ENCODE measurements at places on chromosomes 7 and 10.

GRCh38 chr7:25347360-25348066 lies 119.2 kb upstream of the NPVF start:
- no peak for DNase-seq

GRCh38 chr10:76082956-76083355 lies 651.5 kb downstream of the LRMDA start:
- DNase-seq: no peak

DNA sequence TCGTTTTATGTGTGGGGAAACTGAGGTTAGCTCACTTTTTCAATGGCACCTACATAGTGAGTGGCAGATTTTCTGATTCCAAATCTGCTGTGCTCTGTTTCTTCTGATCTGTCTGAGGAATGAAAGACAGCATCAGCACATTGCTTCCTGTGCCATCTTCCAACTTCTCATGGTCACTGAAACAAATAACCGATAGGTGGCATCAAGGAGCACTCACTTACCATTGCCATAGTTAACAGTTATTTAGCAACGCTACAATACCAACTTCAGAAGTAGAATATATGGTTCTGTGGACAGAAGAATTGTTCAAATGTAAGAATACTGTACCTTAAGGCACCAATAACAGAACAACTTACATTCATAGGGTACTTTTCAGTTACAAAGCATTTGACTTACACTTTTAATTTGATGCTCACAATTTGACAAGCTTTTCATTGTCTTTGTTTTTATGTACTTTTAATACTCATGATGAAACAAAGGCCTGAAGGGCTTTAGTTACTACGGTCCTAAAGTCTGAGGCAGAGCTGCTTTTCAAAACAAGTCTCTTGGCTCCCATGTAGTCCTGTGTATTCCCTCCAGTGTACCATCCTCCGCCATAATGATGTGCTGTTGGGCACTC lies 228.9 kb upstream of the TCF7L2 start:
- DNase-seq: no peak

- no peak for DNase-seq
Measured at GRCh38 chr7:157274991-157275427, 61.8 kb upstream of the DNAJB6 start.

- DNase-seq: no peak
Measured at GRCh38 chr10:93926613-93927012, 32.8 kb downstream of the SLC35G1 start.

- DNase-seq: no peak
Measured at GRCh38 chr10:120423431-120424197, 33.4 kb upstream of the PLPP4 start.

DNA sequence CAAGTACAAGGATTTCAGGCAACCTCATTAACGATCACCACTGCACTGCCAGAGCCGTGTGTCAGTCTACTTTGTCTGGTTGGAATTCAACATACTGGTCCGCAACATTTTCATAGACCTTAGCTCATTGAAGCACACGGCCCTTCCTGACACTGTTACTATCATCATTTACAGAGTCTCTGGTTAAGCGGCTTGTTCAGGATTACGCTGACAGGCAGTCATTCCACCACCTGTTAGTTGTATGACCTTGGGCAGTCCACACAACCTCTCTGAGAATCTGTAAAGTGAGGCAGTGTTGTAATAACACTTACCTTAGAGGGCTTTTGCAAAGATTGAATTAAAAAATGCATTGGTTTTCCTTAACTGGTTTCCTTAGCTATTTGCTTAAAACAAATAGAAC lies 112.6 kb downstream of the AOAH start:
- DNase-seq: no peak

DNA sequence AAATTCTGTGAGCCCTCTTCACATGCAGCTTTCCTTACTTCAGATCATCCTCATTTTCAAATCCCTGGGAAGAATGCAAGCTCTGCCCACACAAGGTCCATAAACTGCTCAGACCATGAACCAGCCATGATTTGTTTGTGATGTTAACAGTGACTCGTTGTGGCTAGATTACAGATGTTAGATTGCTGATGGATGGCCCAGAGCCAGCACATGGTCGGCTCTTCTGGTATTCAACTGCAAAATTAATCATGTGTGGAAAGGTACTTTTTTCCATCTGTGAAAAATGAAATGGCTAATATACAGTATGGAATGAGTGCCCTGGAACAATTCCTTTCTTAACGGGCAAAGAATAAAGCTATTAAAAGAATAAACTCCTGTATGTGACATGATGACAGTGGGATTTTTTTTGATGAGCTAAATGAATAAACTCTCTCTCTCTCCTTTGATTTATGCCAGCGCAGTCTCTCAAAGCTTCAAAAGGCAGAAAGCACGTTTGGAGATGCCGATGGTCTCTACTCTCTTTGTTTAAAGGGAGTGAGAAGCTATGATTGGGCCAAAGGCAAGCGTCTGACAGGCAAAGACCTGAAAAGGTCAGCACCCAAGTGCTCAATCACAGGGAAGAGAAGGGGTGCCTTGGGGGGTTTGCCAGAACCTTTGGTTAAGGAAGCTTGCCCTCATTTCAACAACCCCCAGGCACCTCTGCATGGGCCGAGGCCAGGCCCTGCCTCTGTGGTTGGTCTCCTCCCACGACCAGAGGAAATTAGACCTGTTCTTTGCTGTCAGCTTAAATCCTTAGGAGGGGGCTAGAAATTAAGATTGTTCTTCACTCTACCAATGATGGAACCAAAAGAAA lies 444.0 kb upstream of the NFE2L3 start:
- no peak for DNase-seq

DNA sequence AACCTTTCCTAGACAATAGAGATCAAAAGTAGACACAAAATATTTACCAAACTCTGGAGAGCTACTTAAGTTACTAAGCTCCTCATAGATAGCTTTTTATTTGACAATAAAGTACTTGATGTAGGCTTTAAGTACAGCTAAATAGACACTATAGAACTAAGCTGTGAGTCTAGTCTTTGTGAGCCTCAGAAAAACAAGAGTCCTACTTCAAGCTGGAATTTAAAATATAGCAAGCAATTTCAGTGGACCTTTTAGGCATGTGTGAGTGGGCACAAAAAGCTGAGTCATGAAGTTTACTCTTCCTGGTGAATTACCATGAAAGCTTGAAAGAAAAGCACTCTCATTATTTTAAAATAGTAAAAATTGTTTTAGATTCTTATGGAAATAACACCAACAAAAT lies 76.1 kb downstream of the ADD3 start:
- DNase-seq: no peak

- DNase-seq: no peak
Measured at GRCh38 chr10:22228167-22228938, 10.5 kb upstream of the EBLN1 start.

GRCh38 chr10:29306688-29307087 lies 17.8 kb downstream of the LYZL1 start:
- DNase-seq: no peak

GRCh38 chr10:19958787-19959186 lies 142.6 kb downstream of the PLXDC2 start:
- DNase-seq: no peak

DNA sequence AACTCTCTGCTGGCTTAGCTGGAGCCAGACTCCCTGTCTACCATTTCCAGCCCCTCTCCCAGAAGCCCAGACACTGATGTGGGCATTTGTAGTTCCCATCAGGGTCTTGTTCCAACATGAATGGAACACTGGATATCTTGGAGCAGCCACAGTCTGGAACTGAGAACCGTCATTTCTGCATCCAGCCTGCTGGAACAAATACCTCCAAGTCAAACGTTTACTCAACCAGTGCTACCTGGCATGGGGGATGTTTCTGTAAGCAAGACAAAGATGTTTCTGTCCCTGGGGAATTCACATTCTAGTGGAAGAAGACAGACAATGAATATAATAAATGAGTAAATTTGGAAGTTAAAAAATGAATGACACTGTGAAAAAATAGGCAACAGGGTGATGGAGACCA lies 70.8 kb upstream of the ZNF438 start:
- DNase-seq: no peak

DNA sequence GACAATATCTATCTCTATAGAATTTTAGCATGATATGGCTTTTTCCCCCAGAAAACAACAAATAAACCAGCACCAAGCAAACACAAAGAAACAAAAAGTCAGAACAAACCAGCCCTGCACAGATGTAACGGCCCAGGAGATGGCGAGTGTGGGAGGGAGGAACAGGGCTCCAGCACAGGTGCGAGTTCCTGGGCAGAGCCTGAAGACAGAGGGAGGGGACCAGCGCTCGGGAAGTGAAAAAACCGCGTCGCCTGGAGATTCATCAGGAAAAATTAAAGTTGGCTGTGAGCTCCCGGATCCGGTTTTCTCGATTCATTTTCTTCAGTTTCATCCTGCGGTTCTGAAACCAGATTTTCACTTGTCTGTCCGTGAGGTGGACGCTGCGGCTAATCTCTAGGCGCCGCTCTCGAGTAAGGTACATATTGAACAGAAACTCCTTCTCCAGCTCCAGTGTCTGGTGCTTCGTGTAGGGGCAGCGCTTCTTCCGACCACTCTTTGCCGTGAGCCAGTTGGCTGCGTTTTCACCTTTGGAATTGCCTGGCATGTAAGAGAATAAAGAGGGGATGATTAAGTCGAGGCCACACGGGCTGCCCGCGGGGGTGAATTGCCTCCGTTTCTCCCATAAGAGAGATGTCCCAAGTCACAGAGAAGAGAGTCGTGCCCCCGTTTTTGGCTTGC lies 2.3 kb downstream of the HOXA10 start:
- DNase-seq: no peak

DNA sequence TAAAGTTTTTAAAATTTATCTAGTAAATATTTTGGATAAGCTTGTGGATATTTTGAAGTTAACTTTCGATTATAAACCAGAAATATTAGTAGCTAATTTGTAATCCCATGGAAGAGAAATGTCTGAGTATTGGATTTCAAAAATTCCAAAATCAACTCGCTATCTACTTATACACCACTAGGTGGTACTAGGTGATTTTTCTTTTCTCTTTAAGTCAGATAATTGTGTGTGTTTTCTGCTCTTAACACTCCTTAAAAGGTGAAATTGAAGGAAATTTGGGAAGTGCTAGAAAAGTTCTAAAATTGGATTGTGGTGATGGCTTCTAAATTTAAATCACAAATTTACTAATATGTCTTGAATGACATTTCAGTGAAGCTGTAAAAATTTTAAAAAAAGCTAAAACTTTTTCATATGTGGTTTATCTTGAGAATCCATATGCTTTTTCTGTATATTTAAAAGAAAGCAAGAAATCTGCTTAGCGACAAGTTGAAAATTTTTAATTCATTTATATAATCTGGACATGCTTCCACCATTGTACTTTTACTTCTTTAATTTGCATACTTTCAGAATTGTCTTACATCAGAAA lies 90.2 kb downstream of the IPMK start:
- no peak for DNase-seq

GRCh38 chr10:23404461-23404980 lies 34.4 kb upstream of the OTUD1 start:
- DNase-seq: no peak

All from effector CD4-positive, alpha-beta T cell (primary cell).